ENCODE measurements at places on chromosomes 1 and 21.

DNA sequence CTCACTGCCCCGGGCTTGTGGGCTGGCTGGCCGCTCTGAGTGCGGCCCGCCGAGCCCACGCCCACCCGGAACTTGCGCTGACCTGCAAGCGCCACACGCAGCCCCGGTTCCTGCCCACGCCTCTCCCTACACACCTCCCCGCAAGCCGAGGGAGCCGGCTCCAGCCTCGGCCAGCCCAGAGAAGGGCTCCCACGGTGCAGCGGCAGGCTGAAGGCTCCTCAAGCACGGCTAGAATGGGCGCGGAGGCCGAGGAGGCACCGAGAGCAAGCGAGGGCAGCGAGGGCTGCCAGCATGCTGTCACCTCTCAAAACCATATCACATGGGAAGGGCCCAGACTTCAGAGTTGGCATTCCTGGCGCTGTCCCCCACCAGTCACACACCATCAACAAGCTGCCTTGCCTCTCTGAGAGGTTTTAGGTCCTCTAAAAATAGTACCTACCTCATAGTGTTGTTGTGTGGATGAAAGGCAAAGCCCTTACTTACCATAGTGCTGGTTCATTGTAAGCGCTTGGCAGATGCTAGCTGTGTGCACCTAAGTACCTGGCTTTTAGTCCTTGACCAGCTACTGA, 13.4 kb downstream of the LDLRAD1 start:
- DNase-seq, result no peak

DNA sequence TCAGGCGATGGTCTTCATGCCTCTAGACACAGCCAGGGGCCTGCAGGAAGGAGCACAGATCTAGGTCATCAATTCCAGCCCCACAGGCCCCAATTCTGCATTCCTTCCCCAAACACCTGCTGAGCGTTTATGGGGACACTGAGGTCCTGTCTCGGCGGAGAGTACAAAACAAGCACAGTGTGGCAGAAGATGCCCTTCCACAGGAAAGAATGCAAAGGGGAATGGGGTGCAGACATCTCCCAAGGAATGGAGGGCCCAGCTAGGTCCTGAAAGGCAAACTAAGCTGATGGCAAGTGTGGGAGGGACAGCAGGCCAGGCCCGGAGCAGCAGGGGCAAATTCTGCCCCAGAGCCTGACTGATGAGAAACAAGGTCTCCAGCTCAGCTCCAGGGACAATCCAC, 3.5 kb upstream of the S100A8 start:
- DNase-seq, result no peak

DNA sequence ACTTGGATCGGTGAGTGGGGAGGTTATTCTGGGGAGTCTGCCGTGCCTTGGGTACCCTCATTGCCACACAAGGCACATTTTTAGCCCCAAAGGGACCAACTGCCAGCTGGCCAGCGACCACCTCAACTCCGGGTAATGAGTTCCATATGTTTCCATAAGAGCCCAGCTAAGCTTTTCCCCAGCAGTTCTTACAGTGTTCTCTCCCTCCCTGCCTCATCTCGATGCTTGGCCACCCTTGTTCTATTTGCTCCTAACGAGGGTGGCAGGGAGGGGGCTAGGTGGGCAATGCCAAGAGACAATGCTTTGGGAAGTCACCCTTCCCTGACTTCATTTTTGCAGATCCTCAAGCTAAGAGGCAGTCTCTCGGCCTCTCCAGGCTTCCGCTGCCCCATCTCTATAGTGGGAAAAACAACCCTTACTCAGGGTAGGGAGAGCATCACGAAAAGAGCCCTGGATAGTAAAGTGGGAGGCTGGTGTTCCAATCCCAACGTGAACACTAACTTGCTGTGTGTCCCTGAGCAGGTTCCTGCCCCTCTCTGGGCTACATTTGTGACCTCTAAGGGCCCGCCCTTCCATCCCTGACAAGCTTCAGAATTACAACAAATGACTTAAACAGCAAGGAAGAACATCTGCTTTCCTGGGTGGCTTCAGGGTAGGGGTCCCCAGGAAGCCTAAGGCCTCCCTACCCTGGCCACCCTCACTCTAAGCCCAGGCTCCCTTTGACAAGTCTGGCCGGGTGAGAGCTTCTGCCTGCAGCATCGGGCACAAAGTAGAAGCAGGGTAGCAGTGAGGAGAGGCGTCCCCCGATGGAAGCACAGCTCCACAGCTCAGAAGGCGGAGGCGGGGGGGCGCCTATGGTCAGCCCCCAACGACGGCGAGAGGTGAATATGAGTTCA, 5.8 kb downstream of the ID3 start:
- no peak for DNase-seq

- no peak for DNase-seq
These were observed 30.7 kb upstream of the WASF2 start for GRCh38 chr1:27520651-27521050.

DNA sequence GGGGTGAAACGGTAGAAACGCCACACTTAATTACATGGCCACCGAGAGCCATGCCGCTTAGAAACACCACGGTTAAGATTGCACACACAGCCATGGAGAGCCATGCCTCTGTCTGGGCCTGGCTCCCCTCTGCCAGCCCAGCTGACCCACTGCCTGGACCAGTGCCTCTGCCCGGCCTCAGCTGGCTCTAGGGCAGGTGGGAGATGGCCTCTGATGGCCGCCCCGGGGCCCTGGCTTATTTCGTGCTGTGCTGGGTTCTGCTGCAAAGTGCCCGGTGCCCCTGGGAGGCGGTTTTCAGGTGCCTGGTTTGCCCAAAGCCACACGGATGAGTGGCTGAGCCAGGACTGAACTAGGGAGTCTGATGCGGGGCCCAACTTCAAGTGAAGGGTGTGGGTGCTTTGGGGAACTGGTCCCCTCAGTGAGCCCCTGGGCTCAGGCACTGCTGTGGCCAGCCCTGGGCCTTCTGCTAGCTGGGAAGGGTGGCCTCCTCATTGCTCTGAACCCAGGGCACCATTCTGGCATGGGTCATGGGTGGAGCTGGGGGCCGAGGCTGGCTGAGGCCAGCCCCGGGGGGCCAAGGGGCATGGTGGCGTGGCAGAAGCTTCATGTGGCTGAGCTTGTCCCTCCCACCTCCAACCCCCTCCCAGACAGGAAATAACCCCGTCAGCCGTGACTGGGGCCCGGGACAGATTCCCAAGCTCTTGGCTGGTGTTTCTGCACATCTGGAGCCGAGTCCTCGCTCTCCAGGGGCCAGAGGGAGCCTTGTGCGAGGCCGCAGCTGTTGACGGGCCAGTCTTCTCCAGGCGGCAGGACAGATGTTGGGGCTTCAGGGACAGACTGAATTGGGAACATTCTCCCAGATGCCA, 1.9 kb upstream of the GPR153 start:
- DNase-seq, result peak; percentile 56

GRCh38 chr1:228013935-228014930, 7.4 kb downstream of the WNT3A start:
- no peak for DNase-seq

- no peak for DNase-seq
These were observed 20.0 kb upstream of the BCAR3 start for GRCh38 chr1:93701629-93702028.

All from forelimb muscle (tissue), 1 donor.